ENCODE measurements at places on chromosomes 12 and 14.

DNA sequence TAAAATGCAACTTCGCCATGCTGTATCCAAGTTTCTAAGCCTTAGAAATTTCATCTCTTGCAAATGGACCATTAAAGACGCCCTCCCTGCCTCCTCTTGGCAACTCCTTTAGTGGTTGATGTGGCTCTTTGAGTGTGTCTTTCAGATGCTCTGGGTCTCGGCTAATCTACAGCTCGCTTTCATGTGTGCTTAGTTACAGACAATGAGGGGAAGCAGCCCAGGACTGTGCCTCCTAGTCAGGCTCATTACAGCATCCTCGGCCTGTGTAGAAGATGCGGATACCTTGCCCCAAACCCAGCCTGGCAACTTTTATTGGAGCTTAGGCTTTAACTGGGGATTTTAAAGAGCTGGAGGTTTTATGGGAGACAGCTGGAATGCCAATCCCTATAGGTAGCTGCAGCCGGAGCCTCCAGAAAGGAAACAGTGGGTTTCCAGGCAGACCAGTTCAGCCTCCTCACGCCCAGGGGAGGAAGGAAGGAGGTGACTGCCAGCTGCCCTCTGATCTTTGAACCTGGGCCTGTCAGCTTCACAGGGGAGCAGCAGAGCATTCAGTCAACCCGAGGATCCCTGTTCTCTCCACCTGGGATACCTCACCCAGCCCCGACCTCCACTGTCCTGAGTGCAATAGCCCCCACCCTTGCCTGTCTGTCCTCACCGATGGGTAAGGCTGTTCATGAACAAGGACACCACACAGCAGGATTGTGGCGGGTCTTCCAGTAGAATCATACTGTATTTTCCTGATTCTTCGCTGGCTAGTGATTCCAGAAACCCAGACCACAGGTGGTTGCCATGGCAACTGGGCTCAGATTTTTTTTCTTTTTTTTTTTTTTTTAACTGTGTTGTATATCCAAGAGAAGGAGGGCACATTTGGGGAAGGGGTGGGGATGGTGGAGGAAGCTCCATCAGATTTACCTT lies 638.5 kb downstream of the MED13L start:
- no peak for DNase-seq

GRCh38 chr12:81610955-81611889 lies 147.9 kb downstream of the PPFIA2 start:
- DNase-seq, result no peak

DNA sequence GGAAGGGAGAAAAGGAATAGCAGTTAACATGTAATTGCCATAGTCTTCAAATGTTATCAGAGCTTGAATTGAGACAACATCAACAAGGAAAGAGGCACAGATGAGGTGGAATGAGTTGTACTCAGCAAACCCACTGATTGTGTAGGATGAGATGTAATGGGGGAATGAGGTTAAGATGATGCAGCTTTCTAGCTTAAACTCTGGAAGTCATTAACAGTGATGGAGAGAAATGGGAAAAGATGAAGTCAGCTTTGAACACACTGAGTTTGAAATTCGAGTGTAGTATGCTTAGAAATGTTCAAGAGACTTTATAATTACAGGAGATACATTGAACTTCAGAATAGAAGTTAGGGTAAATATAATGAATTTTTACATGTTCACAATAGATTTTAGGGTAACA lies 106.9 kb downstream of the PRKD1 start:
- no peak for DNase-seq

DNA sequence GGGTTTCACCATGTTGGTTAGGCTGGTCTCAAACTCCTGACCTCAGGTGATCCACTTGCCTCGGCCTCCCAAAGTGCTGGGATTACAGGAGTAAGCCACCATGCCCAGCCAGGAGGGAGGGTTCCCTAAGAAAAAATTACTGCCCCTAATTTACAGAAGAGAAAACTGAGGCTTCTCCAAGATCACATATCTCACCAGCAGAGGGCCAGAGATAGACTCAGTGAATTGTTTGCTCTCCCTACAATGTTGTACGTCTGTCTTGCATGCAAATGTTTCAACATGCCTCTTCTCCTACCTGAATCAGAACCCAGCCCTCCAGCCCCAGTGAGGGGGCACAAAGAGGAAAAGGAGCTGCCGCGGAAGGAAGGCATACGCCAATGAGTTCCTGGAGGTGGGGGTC lies 48.3 kb upstream of the TMEM263 start:
- no peak for DNase-seq

- no peak for DNase-seq
These were observed 54.3 kb upstream of the FRMD6 start for GRCh38 chr14:51597261-51598001.

GRCh38 chr12:127773520-127773919 lies 493.4 kb upstream of the TMEM132C start:
- no peak for DNase-seq

- DNase-seq, result no peak
These were observed 37.1 kb upstream of the OR5AU1 start for GRCh38 chr14:21192875-21193535.

GRCh38 chr12:70468741-70469140 lies 102.7 kb downstream of the KCNMB4 start:
- DNase-seq, result no peak

DNA sequence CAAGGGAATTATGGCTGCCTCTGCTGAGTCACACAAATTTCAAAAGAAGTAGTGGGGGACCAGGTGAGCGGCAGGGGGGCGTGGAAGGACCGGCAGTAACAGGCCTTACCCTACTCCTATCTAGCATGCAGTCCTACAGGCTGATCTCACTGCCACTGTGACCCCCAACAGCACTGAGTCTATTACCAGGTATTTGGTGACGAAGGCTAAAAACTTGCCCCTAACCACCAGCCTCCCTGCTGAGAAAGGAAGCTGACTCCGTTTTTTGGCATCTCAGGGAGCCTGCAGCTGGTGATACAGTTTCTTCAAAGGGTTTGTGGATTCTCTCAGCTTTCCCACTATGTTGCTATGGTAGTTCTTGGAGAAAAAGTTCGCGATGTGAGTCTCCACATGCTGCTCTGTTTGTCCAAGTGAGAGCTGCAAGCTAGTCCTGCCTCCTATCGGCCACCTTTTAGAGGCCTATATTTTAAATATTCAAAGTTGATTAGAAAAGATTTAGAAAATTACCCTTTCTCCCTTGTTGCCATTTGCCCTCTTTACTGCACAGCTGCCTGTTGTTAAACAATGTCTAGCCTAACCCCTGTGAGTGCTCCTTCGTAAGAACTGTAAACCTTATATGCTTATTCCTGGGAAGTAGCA lies 57.1 kb upstream of the SLCO1B1 start:
- DNase-seq, result no peak

GRCh38 chr12:69490920-69491643 lies 20.9 kb downstream of the FRS2 start:
- DNase-seq, result no peak

DNA sequence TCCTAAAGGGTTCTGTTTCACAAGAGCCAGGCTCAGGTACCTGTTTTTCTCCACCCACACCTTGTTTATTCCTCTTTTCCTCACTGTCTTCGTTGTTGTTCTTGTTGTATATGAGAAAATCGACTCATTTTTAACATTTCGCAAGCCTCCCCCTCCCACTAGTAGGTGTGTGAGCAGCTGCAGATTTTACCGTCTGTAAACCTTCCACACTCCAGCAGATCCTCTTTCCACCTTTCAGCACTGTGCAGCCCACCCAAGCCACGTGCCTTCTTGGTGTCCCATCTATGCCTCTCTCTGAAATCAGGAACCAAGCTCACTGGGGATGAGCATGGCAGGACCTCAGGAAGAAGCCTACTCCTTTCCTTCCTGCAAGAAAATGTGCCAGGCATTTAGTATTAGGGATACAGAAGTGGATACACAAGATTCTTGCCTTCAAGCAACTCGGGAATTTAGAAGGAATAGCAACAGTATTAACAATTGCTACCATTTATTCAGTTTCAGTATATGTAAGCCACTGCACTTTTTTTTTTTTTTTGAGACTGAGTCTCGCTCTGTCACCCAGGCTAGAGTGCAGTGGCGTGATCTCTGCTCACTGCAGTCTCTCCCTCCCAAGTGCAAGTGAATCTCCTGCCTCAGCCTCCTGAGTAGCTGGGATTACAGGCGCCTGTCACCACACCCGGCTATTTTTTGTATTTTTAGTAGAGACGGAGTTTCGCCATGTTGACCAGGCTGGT lies 113.6 kb downstream of the CHST11 start:
- DNase-seq, result no peak

- DNase-seq, result no peak
These were observed 26.6 kb downstream of the FUT8 start for GRCh38 chr14:65439117-65439516.

- DNase-seq, result no peak
These were observed 243.6 kb downstream of the KIF21A start for GRCh38 chr12:39199351-39199750.

DNA sequence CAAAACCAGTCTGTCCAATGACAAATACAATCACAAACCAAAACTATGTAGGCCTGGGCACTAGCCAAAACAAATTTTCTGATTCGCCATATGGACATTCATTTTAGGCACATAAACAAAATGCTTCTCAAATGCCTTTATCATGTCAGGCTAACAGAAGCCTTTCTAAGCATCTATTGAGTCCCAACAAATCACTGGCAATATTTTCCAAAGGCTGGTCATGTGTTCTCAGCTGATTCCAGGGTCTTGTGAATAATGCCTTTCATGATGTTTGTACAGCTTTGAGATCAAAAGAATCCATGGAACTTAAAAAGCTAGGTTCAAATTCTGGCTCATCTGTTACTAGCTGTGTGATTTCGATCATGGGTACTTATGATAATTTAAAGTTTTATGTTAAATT lies 16.1 kb downstream of the FSCB start:
- DNase-seq, result no peak

GRCh38 chr12:130953771-130954543 lies at the start of gene ADGRD1:
ADGRD1 (plus strand) TSS chr12:130953907; CDS start chr12:130954466, 559 bp downstream.
- no peak for DNase-seq

GRCh38 chr14:50813544-50813863 lies 17.5 kb downstream of the NIN start:
- DNase-seq, result no peak

DNA sequence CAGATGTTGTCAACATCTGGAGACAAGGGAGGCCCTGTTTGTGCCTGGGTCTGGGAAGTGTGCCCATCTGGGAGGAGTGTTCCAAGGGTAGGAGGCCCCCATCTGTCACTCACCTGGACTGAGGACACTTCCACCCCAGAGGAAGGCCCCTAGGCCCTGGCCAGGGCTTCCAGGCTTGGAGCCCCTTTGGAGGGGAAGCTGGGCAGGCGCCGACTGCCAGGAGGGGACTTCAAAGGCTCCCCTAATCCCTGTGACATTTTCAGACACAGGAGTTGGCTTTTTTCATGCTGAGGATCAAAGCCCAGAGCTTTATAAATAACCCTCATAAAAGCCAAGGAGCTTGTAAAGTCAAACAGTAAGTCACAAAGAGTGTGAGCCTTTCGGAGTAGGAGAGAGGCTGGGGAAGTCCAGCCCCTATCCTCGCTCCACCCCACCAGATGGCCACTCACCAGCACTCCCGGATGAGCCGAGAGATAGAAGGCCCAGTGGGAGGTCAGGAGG lies 17.6 kb upstream of the FAM222A start:
- DNase-seq, result no peak

GRCh38 chr12:130667421-130667960 lies 48.6 kb downstream of the RIMBP2 start:
- DNase-seq, result no peak

DNA sequence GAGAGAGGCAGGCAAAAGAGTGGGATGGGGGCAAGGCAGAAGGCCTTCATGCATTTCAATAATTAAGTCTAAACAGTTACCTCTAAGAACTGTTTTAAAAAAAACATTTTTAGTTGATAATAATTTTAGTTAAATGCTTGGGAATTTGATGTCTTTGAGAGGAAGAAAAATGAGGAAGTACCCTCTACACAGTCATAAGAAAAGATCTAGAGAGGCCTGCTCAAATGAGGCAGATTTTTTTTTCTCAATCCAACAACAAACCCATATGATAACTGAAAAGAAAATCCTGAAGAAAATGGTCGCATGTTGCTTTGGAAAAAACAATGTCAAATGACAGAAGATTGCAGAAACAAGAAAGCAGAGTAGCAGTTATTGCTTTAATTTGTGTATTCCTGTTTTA lies 25.6 kb downstream of the SINHCAF start:
- no peak for DNase-seq

- no peak for DNase-seq
These were observed 125.9 kb upstream of the ATF1 start for GRCh38 chr12:50637870-50638481.

GRCh38 chr12:14845350-14845750 lies 2.0 kb upstream of the ART4 start:
- no peak for DNase-seq

GRCh38 chr12:51508285-51508684 lies 82.7 kb upstream of the SCN8A start:
- DNase-seq, result no peak

DNA sequence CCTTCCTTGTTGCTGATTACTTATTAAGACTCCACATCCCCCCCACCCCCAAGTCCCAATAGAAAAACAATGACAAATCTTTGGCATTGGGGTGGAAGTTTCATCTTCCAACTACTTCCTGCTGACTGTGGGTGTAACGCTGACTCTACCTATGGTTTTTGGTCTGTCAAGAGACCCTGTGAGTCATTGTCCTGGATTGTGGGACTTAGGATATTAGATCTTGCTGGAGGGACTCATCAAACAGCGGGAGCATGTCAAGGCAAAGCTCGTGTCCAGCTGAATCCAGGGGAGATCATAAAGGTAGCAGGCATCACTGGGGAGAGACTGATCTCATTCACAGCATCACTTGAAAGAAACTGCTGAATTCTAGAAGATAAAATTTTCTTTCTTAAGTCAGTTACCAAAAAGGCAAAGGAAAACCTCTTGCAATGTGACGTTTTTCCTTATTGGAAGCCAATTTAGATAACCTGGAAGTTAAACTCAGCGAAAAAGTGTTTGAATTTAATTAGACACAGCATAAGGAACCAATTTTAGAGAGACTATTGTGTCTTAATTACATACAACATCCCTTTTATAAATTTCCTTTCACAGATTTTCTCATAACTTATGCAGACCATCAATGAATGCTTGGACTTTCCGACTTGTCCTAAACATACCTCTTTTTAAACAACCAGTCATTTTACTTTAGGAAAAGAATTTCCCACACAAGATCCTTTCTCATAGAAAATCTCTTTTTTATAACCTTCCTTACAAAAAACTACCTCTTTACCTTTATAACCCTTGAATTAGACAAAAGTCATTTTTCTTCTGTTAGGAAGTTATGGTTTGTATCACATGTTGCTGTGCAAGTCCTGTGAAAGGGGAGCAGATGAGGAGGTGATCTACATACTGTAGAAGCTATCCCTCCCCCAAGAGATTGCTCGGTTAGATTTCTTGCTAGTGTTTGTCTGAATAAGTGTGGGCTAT lies 94.6 kb upstream of the SCAF11 start:
- DNase-seq, result no peak

All from activated T-helper 1 cell treated with anti-CD3 and anti-CD28 coated beads, Interleukin-2, amount 50 U/mL, for 16 hours (primary cell).